ENCODE measurements at places on chromosomes 5 and 9.
A peak's percentile ranks its signal among the peaks of the same experiment; 100 is the strongest.

DNA sequence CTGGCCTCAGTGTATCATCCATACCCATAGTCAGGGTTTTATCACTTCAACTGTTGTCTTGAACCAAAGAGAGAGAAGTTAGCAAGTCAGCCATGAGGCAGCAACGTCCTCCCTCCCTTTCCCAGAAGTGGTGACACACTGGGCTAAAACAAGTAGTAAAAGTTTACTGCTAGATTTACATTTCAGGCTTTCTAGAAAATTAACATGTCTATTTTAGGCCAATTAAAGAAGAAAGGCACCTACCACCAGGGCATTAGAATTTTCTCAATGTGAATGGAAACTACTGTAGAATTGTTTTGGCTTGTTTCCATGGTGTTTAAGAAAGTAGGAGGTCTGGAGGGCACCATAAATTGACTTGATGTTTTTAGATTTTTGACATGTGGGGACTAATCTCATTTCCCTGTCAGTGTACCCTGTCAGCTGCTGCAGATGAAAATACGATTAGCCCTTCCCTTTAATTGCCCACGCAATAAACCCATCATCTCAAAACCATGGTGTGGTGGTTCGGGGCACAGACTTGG lies 121.8 kb upstream of the ELL2 start:
- no peak for DNase-seq

GRCh38 chr5:158758675-158759074 lies 341.0 kb downstream of the EBF1 start:
- no peak for DNase-seq

GRCh38 chr9:120212853-120213200 lies 367.1 kb downstream of the CDK5RAP2 start:
- no peak for DNase-seq

- DNase-seq = peak; percentile 73
Observed at GRCh38 chr5:134465816-134466240, 54.1 kb upstream of the CDKN2AIPNL start.

GRCh38 chr5:124961521-124961920 lies 215.1 kb upstream of the ZNF608 start:
- no peak for DNase-seq

GRCh38 chr9:82052081-82052480 lies 63.5 kb downstream of the SPATA31D1 start:
- no peak for DNase-seq

DNA sequence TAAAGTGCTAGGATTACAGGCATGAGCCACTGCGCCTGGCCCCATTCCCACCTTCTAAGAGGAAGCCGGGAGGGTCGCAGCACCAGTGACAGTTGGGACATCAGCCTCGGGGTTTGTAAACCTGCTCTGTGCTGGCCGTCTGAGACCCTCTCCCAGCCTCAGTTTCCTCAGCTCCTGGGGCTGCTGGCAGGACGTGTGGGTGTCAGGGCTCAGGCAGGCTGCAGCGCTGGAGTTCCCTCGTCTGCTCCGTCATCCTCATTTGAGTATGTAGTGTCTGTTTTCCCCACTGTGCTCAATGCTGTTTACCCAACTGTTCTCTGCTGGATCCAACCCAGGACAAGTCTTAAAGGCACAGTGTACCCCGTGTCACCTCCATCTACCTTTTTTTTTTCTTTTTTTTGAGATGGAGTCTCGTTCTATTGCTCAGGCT lies 2.0 kb upstream of the NINJ1 start:
- no peak for DNase-seq

GRCh38 chr5:146635443-146635842 lies 119.5 kb upstream of the GPR151 start:
- no peak for DNase-seq

GRCh38 chr5:17893026-17893635 lies 258.9 kb downstream of the TAF11L14 start:
- DNase-seq = no peak

DNA sequence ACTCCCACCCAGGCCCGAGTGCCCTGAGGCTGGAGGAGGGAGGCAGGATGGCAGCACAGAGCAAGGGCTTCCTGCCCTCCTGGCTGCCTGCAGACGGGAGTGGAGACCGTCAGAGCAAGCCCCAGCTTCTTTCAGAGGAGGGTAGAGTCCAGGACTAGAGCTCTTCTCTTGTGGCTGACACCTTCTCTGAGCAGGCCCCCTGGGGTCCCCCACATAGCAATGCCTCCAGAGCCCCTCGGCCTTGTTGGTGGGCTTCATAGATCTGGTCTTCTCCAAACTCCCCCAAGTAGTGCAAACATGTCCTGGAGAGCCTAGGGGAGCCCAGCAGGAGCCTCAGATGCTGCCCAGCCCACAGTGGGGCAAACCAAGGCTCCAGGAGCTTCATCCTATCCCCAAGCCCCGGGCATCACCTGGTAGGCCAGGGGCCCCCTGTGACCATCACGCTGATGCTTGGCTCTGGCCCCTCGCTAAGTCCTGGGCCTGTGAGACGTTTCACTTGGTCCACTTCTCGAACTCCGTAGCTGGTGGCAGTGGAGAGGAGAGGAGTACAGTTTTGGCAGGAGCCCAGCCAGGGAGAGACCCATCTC lies 2.0 kb downstream of the MZB1 start:
- DNase-seq = peak; percentile 64

DNA sequence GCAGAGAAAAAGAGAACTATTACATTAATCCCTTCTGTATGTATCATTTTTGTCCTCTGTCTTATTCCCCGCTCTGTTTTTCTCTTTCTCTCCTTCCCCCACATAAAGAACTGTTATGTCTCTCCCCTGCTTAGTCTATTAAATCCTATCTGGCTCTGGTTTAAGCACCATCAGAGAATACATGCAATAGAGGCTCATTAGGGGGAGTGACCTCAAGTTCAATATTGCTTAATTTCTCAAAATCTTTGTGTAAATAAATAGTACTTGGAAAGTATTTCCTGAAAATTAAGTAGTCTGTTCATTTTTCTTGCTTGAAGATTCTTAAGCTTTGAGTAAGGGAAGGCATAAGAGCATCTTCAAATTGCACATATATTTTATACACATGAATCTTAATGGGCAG lies 41.2 kb upstream of the FAM174A start:
- DNase-seq = no peak

GRCh38 chr9:15786616-15787015 lies 233.8 kb downstream of the CCDC171 start:
- DNase-seq = no peak

GRCh38 chr9:121368138-121368522 lies 1.9 kb downstream of the STOM start:
- DNase-seq = no peak

GRCh38 chr5:10290438-10290837 lies 17.3 kb downstream of the CMBL start:
- no peak for DNase-seq

DNA sequence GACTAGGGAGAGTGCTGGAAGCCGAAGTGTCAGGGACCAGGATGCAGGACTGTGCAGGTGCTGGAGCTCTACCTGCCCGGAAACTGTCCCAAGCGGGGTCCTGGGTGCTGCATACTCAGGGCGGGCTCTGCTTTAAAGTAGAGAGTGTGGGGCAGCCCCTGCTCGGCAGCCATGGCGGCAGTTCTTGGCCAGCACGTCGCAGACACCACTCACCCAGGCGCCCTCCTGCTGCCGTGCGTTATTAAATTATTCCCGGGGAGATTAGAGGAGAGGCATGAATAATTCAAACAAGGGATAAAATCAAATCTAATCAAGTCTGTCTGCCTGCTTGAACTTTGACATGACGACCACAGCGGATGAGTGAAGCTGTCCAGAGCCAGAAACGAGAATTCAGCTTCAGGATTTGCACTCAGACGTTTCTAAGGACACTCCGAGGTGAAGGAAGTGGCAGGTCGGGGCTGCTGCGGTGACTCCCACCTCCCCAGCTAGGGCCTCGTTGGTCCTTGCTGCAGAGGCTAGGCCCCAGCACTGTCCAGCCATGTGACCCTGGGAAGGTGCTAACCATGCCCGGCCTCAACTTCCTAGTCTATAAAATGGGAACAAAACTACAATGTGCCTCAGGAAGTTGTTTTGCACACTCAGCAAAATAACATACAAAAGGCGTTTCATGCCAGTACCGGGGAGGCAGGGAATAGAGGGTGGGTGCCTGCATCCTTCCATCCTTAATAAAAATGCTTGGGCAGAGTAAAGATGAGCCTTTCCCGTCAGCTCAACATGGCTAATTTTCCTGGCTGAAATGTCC lies 91.3 kb upstream of the ADAMTS2 start:
- DNase-seq = no peak

Data from DND-41 (cell line).